ENCODE measurements at places on chromosomes 7 and 10.

DNA sequence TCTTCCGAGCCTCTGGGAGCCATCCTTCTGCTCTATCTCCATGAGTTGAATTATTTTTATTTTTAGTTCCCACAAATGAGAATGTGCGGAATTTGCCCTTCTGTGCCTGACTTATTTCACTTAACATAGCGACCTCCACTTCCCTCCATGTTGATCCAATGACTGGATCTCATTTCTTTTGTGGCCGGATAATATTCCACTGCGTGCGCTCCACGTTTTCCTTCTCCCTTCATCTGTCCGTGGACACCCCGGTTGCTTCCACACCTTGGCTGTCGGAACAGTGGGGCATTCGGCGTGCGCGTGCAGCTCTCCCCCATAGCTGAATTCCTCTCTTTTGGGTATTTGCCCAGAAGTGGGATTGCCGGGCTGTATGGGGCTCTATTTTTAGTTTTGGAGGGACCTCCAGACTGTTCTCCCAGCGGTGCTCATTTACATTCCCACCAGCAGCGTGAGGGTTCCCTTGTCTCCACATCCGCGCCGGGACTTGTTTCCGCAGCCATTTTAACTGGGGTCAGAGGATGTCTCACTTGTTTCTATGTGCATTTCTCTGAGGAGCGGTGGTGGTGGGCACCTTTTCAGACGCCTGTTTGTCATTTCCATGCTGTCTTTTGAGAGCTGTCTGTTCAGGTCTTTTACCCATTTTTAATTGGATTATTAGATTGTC is 51.0 kb upstream of the SUN1 start:
- DNase-seq, result no peak

DNA sequence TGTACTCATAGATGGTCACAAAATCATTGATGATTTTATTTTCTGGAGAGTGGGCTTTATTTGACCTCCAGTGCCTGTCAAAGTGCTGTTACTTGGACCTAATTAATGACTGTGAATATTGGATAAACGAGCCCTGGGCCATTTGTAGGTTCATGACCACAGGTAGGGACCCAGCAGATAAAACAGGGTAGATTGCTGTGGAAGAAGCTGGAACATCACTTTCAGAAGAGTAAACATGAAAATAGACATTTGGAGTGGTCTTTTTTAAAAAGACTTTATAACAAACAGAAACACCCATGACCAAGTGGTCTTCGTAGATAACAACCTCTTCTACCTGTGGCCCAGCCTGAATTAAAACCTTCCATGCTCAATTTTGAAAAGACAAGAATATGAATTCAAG is 472.8 kb upstream of the MKI67 start:
- no peak for DNase-seq

GRCh38 chr7:90824386-90825307 is 228.5 kb downstream of the CDK14 start:
- no peak for DNase-seq

DNA sequence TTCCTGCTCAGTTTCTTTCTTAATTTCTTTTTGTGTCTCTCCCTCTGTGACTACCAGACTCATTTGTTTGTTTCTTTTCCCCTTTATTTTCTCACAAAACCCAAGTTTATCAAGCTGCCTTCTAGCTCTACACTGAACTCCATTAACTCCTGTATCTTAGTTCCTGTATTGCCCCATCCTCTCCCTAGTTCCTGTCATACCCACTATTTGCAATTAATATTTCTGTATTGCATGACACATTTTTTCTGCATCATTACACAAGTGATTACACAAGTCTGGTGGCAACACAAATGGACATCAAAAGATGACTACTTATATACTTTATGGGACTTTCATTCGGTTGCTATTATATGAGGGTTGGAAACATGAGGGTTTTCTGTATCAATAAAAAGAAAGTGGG is 26.9 kb upstream of the OR9A4 start:
- DNase-seq, result no peak
